ENCODE measurements at places on chromosomes 7 and 10.
A peak's percentile ranks its signal among the peaks of the same experiment; 100 is the strongest.

- no peak for DNase-seq
Measured at GRCh38 chr7:118286131-118286530, 61.6 kb downstream of the ANKRD7 start.

GRCh38 chr7:42774436-42774835 lies 137.4 kb downstream of the C7orf25 start:
- DNase-seq = no peak

DNA sequence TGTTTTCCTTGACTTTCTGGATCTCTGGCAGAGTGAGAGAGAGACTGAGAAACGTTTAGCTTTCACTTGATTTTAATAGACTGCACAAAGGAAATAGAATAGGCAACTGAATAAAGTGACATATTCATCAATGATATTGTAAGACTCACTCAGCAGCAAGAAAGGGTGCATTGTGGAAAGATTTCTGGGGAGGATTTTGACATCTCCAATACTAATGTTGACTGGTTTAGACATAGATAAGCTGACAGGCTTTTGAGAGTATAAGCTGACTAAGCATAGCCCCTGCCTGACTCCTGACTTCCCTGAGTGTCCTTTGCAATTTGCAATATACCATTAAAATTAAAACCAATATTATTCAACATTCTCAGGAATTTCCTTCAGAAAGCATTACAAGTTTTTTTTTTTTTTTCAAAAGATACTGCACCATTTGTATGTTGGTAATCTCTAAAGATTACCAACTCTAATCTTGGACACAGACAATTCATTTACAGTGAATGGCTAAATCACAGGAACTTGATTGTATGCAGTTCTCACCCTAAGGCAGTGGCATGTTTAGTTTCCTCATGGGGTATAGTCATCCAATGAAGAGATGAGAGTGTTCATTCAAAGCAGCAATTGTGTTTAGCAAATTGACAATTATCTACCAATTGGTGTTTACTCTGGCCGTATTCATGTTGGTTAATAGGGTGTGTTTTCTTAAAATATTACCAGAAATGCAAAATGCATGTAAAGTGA lies 325.6 kb downstream of the SORCS3 start:
- DNase-seq = no peak

DNA sequence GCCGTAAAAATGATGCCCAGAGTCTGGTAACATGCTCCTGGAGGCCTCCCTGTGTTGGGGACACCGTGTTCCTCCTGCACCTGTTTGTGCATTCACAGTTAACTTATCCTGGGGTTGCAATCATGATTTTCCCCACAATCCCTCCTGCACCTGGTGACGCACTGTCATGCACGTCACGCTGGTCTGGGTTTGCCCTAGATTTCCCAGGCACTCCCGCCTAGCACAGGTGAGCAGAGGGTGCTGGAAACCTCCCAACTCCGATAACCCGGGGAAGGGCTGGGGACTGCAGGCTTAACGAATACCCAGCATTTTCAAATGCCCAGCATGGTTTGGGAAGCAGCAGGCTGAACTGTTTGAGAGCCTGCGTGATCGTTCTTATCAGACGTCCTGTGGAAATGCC lies 427.1 kb downstream of the TCERG1L start:
- no peak for DNase-seq

DNA sequence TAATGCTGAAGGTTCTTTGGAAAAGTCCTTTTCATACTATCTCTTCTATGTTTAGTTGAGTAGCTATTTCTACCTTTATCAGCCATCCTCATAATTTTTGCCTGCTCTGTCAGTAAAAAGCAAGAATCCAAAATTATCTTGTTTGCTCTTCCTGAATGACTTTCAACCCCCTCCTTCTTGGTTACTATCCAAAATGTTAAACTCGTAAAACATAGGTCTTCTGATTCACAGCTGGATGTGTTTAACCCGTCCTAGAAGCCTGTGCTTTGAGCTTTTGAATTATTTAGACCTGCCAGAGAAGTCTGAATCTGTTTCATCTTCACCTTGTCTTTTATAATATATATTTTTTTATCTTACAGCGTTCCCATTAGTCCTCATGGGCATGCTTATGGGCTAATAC lies 136.4 kb upstream of the MDFIC start:
- DNase-seq = no peak

DNA sequence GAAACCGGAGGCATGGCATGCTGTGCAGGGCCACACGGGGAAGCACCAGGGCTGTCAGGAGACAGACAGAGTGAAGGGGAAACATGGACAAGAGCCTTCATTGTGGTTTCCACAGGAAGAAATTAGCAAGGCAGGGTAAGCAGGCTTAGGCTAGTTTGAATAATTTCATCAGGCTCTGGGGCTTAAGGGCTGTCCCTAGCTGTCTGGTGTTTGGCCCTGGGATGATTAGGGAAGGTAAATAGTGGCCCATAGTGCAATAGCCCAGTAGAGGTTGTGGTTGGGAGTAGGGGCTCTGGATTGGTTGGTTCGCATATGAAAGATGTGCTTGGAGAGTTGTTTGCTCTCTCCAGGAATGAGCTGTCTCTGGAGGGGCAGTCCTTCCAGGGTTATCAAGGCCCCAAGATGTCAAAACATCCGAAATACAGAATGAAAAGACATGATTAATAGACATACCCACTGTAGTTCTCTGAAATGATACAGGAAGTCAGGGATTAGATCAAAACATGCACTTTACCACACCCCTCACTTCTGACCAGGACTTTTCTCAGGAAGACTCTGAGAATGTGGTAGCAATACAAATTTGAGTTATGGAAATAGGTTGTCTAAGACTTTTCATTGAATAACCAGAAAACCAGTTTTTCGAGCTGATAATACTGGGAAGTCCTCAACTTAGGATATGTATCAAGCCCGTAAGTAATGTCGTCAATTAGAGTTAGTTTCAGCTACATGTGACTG lies 224.9 kb upstream of the NFE2L3 start:
- DNase-seq = no peak

DNA sequence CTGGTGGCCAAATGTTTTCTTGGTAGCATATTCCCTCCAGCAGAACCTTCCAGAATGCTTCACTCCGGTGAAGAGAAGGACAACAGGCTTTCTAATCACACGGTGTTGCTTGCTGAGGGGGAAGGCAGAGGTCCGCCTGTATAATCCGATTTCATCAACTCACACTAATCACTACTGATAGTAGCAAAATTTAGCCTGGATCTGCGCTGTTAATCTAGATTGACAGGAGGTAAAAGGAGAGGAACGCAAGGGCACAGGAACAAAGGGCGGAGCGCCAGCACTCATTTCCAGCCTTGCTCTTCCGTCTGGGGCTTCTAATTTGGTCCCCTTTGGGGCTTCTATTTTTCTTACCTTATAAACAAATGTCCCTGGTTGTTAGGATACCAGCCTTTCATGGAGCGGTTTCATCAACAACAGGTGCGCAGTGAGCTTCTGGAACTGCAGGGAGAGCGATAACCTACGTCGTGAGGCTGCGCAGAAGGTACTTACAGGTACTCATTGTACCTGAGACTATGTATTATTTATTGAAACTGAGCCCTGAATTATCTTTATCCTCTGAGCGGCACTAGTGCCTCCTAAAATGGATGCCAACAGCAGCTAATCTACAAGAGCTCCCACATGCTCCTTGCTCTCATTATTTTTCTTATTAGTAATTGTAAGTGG lies 150.6 kb downstream of the CACNB2 start:
- no peak for DNase-seq

DNA sequence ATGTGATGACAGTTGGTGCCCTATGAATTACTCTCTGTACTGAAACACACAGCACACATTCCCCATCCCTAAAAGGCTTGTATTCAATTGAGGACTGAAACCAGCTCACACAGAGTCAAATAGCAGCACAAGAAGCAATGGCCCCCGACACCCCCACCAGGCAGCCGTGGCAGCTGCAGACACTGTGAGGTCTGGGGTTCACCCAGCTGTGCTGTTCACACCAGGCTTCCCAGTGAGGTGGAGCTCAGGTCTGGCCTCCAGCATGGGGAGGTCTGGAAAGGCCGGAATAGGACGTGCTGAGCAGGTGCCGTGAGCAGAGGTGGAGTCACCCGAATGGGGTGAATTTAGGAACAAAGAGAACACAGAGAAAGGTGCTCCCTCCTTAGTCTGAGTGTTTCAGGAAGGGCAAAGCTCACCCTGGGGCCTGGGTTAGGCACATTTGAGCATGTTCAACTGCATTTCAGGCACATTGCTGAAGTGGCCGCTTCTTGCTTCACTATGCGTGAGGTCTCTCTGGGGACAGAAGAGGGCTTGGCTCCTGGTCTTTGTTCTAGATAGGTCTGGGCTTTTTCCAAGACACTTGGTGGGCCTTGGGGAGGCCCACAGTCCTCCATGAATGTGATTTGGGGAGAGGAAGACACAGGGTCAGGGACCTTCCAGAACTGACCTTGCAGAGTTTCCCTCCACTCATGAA lies 41.1 kb downstream of the C10orf120 start:
- no peak for DNase-seq

GRCh38 chr7:109864230-109864629 lies 1226.7 kb upstream of the LRRN3 start:
- DNase-seq = no peak

GRCh38 chr7:127417346-127417745 lies 24.8 kb upstream of the ZNF800 start:
- no peak for DNase-seq

DNA sequence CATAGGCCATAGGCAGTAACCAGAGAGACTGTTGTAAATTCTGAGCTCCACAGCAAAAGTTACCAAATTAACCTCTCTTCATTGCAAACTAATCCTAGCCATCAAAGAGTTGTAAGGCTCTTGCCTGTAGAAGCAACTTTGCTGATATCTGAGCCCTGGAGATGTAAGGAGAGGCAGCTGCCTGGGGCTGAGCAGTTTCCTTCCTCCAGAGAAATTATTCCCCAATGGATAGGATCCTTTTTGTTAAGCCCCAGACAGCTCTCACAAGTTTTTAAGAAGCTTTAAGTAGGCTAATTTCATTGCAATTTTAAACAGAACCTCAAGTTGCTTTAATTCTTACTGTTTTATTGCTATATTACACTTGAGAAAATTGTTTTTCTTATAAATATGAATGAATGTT lies 211.1 kb downstream of the GALNT17 start:
- DNase-seq = no peak

- peak; percentile 48 for DNase-seq
Measured at GRCh38 chr10:65341323-65341925, 1584.4 kb upstream of the LRRTM3 start.

DNA sequence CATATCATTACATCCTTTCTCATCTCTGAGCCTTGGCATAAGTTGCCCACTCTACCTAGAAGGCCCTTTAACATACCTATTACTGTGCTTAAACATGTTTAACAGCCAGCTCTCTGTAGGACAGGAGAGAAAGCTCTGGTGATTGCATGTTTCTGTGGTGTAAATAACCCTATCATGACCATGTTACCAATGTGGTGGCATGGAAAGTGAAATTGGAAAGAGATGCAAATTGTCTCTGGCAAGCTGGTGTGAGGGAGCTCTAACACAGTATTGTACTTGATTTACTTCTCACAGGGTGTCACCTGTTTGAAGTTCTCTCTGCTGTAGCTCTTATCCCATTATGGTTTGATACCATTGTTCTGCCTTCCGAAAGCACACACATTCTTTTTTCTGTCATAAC lies 231.8 kb upstream of the DKK1 start:
- DNase-seq = no peak

GRCh38 chr7:55240418-55241142 lies 124.6 kb upstream of the LANCL2 start:
- no peak for DNase-seq

- no peak for DNase-seq
Measured at GRCh38 chr7:134477954-134478353, 19.1 kb upstream of the AKR1B1 start.

GRCh38 chr7:50298811-50299562 lies 5.5 kb upstream of the IKZF1 start:
- no peak for DNase-seq

DNA sequence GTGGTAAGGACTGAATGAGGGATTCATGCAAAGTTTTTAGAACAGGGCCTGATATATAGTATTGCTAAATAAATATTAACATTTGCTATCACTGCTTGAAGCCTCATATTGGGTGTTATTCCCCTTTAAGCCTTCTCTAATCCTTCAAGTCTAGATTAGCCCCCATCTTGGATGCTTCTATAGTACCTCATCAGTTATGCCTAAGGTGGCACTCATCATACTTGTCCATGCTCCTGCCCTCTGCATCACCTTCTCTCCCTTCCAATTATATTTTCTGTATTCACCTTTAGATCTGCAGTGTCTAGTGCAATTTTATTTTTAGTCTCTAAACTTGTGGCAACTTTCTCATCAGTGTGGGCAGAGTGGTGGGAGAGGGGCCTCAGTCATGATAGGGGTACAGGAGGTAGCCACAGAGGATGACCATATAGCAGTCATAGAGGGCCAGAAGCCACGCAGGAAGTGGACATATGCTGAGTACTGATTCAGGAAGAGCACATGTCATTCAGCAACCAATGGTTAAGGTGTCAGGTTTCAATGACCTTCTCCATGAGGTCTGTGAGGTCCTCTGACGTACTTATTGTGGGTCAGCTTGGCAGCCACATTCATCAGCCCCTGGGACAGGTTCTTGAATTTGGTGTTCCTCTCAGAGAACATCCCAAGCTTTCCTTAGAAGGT lies 2.5 kb downstream of the ENTPD1 start:
- DNase-seq = no peak

DNA sequence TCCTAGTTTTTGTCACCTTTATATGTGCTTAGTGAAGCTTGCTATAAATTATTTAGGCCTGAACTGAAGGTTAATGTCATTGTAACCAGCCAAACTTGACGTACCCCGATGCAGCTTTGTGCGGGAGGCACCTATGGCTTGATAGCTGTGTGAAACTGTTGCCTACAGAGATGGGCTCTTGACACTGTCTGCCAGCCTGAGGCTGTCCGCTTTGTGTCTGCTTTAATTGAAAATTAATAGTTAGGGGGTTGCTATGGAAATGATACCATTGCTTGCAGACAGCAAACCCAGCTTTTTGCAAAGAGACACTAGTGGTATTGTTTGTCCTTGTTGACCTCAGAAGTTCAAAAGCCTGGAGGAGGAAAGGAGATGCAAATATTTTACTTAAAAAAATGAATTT lies 2.1 kb upstream of the FOXP2 start:
- DNase-seq = no peak

GRCh38 chr10:14191407-14191806 lies 139.3 kb downstream of the FRMD4A start:
- DNase-seq = no peak

- DNase-seq = peak; percentile 10
Measured at GRCh38 chr10:58054881-58055280, 212.8 kb downstream of the IPMK start.

- DNase-seq = peak; percentile 47
Measured at GRCh38 chr7:38507384-38507783, 123.8 kb downstream of the AMPH start.

- peak; percentile 80 for DNase-seq
Measured at GRCh38 chr10:117477961-117478670, 64.4 kb upstream of the EMX2 start.

GRCh38 chr7:128954830-128955802 lies 17.4 kb downstream of the IRF5 start:
- peak; percentile 29 for DNase-seq
